Bronchial smooth muscle cell (primary cell): ENCODE measurements at places on chromosomes 7 and 10. TPM values are rescaled to one million over a fixed set of nuclear protein-coding genes. Genes with fewer than 3 reads are reported as not detected.

IKZF1 gene
- total RNA-seq, result 0.16 TPM in 1 of 2 replicates, not detected in the other

RBM28 gene
- total RNA-seq, result 9.0 and 11.2 TPM in 2 replicates

SORCS1 gene
- total RNA-seq, result not detected in 2 replicates

PTPN20 gene
- total RNA-seq, result under 0.01 and 0.09 TPM in 2 replicates

WNT16 gene
- 0.09 and 0.32 TPM in 2 replicates for total RNA-seq

NPC1L1 gene
- under 0.01 and 0.09 TPM in 2 replicates for total RNA-seq

MOSPD3 gene
- 4.0 and 5.4 TPM in 2 replicates for total RNA-seq

PSAP gene
- total RNA-seq, result 1,004 and 1,786 TPM in 2 replicates

MYO1G gene
- total RNA-seq, result under 0.01 TPM in 2 replicates

FAM237B gene
- total RNA-seq, result not detected in 2 replicates

DPYSL4 gene
- total RNA-seq, result 2.4 and 2.7 TPM in 2 replicates

PNLIPRP1 gene
- not detected in 2 replicates for total RNA-seq

DLX5 gene
- not detected in 2 replicates for total RNA-seq

LUC7L2 gene
- 41.7 and 45.4 TPM in 2 replicates for total RNA-seq
